ENCODE measurements at places on chromosomes 7 and 10.

GRCh38 chr10:61125560-61126170 lies 181.7 kb upstream of the RHOBTB1 start:
- no peak for DNase-seq

GRCh38 chr10:130109796-130110245 lies 809 bp downstream of the C10orf143 start:
- peak; percentile 59 for DNase-seq

- DNase-seq: no peak
These were observed 94.3 kb downstream of the IPMK start for GRCh38 chr10:58173391-58173790.

DNA sequence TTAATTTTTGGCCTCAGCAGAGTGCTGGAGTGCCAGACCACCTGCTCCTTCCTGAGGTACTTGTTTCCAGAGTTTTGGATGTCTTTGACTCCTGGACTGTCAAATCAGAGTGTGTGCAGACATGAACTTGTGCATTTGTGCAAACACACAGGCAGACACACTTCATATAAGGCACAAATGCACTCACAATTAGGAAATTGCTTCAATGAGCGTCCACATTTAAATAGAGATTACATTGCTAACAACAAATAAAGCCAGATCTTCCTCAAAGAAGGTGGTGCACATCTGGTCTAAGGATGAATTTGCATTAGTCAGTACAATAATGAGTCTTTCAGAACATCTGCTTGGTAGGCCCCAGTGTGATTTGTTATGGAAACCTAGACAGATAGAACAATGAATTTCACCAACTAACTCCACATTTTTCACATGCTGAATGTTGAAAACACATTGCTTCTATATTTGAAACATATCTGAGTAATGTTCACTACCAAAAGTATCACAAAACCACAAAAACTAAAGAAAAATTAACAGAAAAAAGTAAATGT lies 266.7 kb upstream of the INHBA start:
- DNase-seq: no peak

GRCh38 chr10:96851281-96851680 lies 19.2 kb downstream of the LCOR start:
- DNase-seq: no peak

- DNase-seq: no peak
These were observed 1.2 kb upstream of the ITGB1 start for GRCh38 chr10:32959006-32959920.

DNA sequence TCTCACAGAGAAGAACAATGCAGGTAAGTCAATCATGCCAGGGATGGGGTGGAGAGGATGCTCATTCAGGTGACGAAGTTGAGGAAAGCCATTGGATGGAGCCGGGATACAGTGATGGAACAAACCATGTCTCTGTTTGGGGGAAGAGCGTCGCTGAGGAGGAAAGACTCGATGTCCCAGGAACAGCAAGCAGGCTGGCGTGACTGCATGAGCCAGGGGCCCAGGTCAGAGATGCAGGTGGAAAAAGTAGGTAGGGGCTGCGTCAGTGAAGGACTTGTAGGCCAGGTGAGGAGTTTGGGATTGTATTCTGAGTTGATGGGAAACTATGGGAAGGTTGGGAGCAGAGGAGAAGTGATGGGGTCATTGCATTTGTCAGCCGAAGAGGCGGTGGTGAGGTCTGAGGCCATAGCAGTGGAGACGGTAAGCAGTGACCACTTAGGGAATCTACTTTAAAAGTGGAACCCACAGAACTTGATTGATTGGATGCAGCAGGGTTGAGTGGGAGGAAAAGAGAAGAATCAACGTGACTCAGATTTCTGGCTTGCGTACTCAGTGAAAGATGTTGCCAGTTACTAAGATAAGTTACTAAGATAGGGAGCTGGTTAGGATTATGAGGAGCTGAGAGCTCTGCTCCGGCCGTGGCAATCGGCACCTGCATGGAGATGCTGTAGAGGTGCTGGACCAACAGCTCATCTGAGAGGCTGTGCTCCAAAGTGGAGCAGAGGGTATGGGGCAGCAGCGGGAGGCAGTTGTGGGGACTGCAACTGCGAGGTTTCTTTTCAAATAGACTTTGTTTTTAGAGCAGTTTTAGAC lies 12.5 kb upstream of the IL2RA start:
- DNase-seq: no peak

DNA sequence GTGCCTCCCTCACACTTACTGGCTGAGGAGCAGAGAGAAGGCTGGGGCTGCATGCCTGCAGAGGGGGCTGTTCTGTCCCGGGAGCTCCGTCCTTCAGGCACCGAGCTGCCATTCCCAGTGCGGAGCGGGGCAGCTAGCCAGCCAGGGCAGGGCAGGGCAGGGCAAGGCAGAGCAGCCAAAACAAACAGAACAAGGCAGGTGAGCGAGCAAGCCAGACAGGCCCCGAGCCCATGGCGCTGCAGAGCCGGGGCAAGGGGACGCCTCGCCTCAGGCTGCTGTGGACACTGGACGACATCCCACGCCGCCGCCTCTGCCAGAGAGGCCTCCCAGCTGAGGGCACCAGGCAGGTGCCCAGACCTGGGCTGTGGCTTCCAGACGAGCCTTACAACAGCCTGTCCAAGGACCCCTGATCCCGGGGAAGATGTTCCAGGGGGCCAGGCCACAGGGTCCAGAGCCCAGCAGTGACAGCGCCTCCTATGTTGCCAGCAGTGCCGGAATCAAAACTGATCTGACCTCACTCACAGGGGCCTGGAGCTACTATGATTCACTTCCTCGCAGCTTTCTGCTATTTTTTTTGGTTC lies 8.2 kb upstream of the NDST2 start:
- no peak for DNase-seq

DNA sequence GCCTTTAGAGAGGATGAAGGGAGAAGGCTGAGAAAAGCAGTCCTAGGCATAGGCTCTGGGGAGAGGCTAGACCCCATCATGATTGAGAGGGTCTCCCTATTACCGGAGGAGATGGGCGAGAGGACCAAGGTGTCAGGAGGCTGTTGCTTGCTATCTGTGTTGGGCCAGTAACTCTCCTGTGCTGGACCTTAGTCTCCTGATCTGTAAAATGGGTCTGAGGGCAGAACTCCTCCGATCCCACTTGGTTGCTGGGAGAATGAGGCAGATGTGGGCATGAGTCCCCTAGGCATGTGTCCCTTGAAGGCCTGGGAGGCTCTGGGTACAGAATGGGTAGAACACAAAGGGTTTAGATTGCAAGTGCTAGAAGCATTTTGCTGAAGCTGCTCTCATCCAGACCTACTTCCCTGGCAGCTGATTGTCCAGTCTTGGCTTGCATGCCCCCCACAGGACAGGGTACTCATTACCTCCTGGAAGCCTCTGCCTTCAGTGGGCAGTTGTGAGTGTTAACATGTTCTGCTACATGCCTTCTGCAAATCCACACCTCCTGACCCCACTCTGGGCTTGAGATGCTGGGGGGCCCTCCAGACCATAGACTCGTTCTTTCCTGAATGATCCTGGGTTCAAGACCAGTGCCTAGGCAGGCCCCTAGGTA lies 4.4 kb downstream of the ZMIZ1 start:
- DNase-seq: no peak

- DNase-seq: no peak
These were observed 35.0 kb upstream of the CPXM2 start for GRCh38 chr10:123926401-123927264.

DNA sequence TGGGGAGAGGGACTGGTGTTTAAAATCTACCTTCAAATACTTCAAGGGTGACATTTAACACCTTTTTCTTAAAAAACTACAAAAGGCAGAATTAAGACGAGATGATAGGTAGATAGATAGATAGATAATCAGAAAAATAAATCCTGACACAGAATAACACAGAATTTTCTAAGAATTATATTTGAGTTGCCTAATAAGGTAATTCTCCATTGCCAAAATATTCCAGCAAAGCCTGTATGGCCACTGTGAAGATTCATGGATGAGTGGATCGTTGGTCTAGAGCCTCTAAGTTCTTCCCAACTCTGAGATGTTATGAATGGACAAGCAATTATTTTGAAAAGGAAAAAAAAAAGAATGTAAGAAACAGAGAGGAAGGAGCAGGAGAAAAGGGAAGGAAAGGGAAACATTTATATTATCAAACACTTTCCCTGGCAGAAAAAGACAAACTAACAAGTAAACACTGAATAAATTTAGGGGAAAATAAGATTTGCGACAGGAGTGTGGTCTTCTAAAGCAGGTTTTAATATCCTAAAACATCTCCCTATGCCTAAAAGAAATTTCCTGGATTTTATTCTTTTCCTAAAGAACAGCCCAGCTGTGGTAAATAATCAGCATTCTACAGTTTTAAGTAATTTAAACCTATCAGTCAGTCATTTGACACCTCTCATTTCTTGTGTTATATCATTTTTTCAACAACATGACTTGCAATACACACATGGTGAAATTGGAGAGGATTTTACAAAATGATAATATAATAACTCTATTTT lies 7.5 kb upstream of the CAV2 start:
- DNase-seq: no peak

DNA sequence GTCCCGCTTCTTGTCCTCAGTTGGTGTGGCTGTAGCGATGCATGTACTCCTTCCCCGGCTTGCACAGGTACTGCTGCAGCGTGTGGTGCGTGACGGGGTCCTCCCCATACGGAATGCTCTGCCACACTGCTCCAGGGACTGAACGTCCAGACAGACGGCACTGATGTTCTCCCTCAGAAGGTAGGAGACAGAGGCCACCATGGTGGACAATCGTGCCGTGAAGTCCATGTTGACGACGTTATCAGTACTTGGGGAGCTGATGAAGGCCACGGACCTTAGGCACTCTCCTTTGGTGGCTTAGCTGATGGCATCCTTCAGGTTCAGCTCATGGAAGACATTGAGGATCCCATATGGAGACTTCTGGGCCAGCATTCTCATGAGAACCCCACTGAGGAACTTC lies 37.4 kb downstream of the AGAP6 start:
- DNase-seq: no peak

DNA sequence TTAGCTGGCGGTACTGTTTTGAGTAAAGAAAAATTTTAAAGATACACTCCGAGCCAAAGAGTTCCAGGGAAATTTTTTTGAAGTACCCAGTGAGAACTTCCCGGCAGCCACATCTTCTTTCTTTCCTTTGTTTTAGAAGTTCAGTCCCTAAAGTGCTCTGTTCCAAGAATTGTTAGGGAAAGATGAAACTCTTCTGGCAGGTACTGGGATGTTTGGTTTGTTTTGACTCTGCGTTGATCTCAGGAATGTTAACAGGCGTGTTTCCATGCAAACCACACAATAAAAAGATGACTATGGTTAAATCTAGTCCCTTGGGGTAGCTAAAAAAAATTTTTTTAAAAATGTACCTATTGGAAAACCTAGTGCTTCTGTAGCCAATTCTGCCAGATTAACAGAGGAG lies 224.7 kb upstream of the PHYHIPL start:
- DNase-seq: no peak

- DNase-seq: peak; percentile 38
These were observed 2.8 kb downstream of the ASIC3 start for GRCh38 chr7:151051108-151051507.

- no peak for DNase-seq
These were observed 7.8 kb upstream of the DPYSL4 start for GRCh38 chr10:132178672-132179545.

DNA sequence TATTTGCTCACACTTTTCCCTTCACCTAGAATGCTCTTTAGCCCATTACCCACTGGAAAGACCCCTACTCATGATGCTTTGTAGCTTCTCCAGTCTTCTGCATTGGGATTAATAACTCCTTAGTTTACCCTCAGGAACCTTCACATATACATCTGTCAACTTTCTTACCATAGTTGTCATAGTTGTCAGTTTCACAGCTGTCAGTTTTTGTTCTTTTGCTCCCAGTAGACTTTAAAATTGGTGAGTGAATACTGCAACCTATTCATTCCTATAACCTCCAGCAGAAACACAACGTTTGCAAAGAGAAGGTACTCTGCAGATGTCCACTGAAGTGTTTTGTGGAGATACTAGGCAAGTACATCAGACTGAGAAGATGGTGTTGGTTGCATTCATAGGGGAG lies 2.6 kb downstream of the PON1 start:
- DNase-seq: no peak

DNA sequence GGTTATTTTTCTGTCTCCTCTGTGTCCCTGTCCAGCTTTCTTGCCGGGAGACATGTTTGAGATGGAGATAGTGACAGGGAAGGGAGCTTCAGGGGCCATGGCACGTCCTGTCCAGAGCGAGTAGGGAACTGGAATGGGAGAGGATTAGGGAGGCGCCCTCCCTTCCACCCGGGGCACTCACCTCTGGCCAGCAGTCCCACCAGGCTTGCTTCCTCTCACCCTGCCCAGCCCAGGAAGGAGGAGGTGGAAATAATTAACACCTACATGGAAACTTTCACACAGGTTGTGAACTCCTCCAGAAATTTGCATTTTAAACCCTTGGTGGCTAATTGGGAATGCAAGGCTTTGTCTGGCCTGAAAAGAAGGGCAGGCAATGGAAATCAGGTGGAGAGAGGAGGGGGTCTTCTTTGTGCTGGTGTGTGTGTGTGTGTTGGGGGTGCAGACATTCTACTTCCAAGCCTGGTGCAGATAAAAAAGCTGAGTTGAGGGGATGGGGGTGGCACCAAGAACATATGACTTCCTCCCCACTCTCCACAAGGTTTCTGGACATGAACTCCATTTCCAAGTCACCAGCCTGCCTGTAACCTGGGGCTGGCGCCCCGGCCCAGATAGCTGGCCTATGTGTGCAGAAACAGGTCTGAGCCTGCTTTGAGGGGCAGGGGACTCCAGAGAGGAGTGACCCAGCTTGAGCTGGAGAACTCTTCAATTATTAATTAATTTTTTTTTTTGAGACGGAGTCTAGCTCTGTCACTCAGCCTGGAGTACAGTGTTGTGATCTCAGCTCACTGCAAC lies 199.4 kb downstream of the CYP26A1 start:
- DNase-seq: no peak
